H9 (cell line): ENCODE measurements at places on chromosomes 7 and 10. TPM values are rescaled to one million over a fixed set of nuclear protein-coding genes. Genes with fewer than 3 reads are reported as not detected.

SPDYE11 gene
- not detected in 2 replicates for total RNA-seq

GRCh38 chr7:2956076-2956475, 87.6 kb downstream of the CARD11 start:
- H3K27me3 ChIP-seq: no peaks in the 10 kb centered on the region
- no peak overlapping the region for H3K4me3 ChIP-seq
- H3K4me1 ChIP-seq: no peaks in the 10 kb centered on the region
- no peak for DNase-seq

GRCh38 chr10:132482090-132482800, 55.3 kb upstream of the INPP5A start:
- no peaks in the 10 kb centered on the region; the same call in 1 of the 2 replicates for H3K27me3 ChIP-seq
- DNase-seq: no peak
- H3K4me1 ChIP-seq: no peaks in the 10 kb centered on the region; the same call in 1 of the 2 replicates
- no peaks in the 10 kb centered on the region for H3K36me3 ChIP-seq
- H3K4me3 ChIP-seq: no peak overlapping the region
- H3K27ac ChIP-seq: no peak overlapping the region

- no peak for DNase-seq
- peaks cover 11% of the 10 kb centered on the region for H3K36me3 ChIP-seq
- H3K4me3 ChIP-seq: no peak overlapping the region
- no peaks in the 10 kb centered on the region for H3K4me1 ChIP-seq
- H3K27me3 ChIP-seq: no peaks in the 10 kb centered on the region
- H3K27ac ChIP-seq: no peak overlapping the region
Observed at GRCh38 chr7:50731703-50732582, 50.8 kb downstream of the GRB10 start.

DNA sequence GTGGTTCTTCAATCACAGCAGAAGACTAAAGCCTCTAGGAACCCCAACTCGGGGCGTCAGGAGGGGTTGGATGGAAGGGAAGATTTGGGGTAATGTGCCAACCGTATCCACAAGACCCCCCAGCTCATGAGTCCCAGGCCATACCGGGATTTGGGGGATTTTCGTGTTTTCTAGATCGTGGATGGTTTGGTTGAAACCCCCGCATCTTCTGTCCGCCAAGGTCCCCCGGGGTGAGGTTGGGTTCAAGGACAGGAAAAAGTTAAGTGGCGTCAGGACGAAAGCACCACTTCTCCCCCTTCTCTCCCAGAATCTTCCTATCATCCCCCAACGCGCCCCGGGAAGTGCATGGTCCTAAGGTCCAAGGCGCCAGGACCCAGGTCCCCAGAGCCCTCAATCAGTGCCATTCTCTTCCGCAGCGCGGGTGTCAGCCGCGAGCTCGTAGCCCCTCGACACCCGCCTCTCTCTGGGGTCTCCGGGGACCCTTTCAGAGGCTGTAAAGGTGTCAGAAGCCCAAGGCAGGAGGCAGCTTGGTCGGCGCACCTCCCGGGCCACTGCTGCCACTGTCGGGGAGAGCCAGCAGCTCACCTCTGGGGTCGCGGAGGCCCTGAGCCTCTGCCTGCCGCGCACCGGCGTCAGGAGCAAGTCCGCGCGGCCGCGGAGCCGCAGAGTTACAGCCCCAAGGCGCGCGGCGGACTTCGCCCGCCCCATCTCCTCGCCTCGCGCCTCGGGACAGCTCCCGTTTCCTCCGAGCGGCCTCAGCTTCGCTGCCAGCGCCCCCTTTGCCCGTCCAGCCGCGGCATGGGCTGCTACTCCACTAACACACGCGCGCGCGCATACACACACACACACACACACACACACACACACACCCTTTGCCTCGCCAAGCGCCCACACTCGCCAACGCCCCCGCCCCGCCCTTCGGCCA, 1.5 kb downstream of the MKX start:
- H3K36me3 ChIP-seq: no peaks in the 10 kb centered on the region
- no peak overlapping the region for H3K27ac ChIP-seq
- DNase-seq: peak; percentile 44
- peaks cover 61% of the 10 kb centered on the region for H3K27me3 ChIP-seq
- H3K4me3 ChIP-seq: peak overlapping the region; percentile 90
